ENCODE measurements at places on chromosomes 12 and 14.

DNA sequence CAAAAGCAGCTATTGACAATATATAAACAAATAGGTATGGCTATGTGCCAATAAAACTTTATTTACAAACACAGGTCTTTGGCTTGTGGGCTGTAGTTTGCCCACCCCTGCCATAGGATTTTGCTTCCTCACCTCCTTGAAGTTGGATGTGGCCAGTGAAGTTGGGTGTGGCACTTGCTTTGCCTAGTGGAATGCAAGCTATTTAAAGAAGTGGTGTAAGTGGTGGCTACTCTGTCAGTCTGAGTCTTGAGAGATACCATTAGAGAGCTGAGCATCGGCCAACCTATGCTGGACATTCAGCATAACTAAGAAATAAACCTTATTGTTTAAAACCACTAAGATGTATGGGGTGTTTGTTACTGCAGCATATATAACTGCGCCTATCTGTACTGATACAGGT, 321.3 kb downstream of the RGS6 start:
- no peak for DNase-seq

- DNase-seq, result peak; percentile 60
These were observed 25.8 kb upstream of the STRAP start for GRCh38 chr12:15856097-15856982.

DNA sequence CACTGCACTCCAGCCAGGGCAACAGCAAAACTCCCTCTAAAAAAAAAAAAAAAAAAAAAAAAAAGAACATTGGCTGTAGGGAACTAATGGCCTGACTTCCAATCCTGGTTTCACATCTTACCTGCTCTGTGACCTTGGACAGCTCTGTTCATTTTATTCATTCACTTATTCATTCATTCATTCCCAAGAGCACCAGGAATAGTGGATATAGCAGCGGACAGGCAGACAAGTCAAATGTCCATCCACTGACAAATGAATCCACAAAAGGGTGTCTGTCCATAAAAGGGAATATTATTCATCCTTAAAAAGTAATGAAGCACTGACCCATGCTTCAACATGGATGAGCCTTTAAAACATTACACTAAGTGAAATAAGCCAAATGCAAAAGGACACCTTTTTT, 27.6 kb upstream of the C12orf76 start:
- no peak for DNase-seq

- no peak for DNase-seq
These were observed 6.6 kb downstream of the PLBD1 start for GRCh38 chr12:14560904-14561574.

DNA sequence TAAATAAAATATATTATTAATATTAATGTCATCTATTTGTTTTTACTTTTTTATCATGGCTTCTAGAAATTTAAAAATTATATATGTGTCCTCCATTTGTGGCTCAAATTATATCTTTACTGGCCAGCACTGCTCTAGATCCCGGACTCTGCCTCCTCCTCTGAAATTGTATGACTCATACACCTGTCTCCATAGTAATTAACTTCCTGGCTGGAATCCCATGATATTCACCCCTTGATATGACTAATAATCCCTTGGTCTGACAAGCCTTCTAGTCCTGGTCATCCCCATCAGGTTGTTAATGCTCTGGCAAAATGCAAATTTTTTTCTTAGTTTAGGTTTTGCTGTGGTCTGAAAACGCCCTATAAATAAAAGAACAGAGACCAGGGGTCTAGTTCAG, 116.2 kb downstream of the BMP4 start:
- no peak for DNase-seq

GRCh38 chr14:83300476-83301064, 1766.9 kb upstream of the SEL1L start:
- peak; percentile 19 for DNase-seq

DNA sequence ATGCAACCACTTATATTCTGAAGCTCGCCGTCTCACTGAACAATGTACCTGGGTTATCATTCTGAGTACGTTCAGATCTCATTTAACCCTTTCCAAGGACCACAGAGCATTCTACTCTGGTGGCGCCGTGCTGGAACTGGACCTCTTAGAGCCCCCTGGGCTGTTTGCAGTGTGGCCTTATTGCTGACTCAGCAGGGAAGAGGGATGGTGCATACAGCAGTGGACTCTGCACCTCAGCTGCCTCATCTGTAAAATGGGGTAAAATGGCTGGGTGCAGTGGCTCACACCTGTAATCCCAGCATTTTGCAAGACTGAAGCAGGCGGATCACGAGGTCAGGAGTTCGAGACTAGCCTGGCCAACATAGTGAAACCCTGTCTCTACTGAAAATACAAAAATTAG, 2.9 kb downstream of the ALDH2 start:
- DNase-seq, result no peak

DNA sequence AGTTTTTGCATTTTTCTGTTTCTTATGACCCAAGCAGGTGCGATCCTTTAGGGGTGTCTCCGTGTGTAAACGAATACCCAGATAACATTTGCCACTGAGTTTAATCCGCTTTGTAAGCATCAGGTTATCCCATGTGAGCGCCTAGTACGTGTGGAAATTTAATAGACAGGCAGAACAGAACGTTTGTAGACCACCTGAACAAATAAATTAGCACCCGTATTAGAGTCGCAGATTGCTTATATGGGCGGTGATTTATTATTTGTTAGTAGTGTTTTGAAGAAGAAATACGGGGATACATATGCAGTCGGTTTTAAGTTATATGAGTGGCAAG, 325 bp downstream of the C12orf60 start:
- DNase-seq, result no peak

DNA sequence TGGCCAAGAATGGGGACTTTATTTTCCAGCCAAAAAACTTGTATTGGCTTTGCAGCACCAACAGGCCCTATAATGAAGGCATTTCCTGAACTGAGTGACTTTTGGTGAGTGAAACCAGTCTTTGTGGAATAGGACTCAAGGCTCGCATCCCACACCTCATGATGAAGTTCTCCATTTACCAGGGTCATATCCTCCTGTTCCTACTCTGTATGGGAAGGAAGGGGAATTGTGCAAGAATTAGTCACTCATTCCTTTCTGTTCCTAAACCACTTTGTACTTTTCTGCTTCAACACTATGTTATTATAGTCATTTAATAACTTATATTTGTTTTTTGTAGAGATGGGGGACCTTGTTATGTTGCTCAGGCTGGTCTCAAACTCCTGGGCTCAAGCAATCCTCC, 2.3 kb upstream of the SPATS2 start:
- no peak for DNase-seq

DNA sequence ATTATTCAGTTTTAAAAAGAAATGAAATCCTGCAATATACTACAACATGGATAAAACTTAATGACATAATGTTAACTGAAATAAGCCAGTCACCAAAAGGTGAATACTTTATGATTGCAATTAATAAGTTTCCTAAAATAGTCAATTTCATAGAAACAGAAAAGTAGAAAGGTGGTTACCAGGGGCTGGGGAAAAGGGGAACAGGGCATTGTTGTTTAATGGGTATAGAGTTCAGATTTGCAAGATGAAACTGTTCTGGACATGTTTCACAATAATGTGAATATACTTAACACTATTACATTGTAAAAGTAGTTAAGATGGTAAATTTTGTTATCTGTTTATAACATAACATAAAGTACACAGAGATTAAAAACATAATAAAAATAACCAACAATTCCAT, 550.9 kb downstream of the CCER1 start:
- no peak for DNase-seq

DNA sequence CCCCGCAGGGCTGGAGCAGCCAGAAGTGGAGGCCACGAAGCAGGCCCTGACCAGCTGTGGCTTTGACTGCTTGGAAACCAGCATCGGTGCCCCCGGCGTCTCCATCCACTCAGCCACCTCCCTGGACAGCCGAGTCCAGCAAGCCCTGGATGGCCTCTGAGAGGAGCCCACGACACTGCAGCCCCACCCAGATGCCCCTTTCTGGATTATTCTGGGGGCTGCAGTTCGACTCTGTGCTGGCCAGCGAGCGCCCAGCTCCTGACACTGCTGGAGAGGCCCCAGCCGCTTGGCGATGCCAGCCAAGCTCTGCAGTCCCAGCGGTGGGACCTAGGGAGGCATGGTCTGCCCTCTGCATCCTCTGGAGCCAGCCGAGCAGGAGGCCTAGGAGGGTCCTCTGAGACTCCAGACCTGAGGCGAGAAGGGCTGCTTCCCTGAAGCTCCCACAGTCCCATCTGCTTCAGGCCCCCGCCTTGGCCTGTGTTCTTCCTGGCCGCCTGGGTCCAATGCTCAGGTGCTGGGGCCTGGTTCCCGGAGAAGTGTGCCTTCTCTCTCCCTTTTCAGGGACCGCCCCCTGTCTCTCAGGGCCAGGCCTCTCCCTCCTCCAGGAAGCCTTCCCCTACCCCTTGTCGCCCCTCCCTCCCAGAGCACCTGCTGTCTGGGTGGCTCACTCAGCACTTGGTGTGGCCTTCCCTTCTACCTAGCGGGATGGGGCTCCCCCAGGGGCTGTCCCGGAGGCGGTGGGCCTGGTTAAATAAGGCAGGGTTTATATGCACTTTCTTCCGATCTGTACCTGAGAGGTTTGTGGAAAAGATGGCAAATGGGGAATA, 23.0 kb downstream of the MVK start:
- DNase-seq, result no peak

All from astrocyte of the cerebellum (primary cell).